ENCODE measurements at places on chromosomes 11 and 22. TPM values are rescaled to one million over a fixed set of nuclear protein-coding genes. Genes with fewer than 3 reads are reported as not detected.

MRGPRF gene
- not detected for total RNA-seq

RPS3 gene
- 4,448 TPM for total RNA-seq

FGF3 gene
- not detected for total RNA-seq

CYB5R3 gene
- 80.7 TPM for total RNA-seq

MYO7A gene
- 1.7 TPM for total RNA-seq

BAIAP2L2 gene
- total RNA-seq = 0.86 TPM
